ENCODE measurements at places on chromosomes 3 and 15. TPM values are rescaled to one million over a fixed set of nuclear protein-coding genes. Genes with fewer than 3 reads are reported as not detected.

ZPLD1 gene
- not detected for total RNA-seq

LINS1 gene
- 37.3 TPM for total RNA-seq

DNA sequence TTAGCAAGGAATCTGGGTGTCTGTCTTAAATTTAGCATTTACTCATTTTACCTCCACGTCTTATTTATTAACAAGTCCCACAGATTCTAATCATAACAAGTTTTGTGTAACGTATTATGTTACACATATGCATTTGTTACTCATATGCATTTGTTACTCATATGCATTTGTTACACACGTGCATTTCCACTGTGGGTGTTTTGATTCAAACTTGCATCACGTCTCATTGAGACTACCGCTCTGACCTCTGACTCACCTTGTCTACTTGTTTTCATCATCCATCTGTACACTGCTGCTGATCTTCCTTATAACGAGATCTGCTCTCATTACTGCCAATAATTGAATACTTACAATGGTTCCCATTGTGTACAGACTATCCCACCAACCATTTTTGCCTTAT is 1141.4 kb downstream of the TBL1XR1 start:
- no peaks in the 10 kb centered on the region for H3K27me3 ChIP-seq
- no peaks in the 10 kb centered on the region for H3K36me3 ChIP-seq
- H3K4me1 ChIP-seq = no peaks in the 10 kb centered on the region
- no peak overlapping the region for H3K4me3 ChIP-seq

GRCh38 chr15:39177561-39177960 is 403.3 kb upstream of the THBS1 start:
- no peaks in the 10 kb centered on the region for H3K36me3 ChIP-seq
- no peak overlapping the region for H3K4me3 ChIP-seq
- H3K4me1 ChIP-seq = peaks cover 12% of the 10 kb centered on the region
- DNase-seq = no peak
- no peak overlapping the region for H3K27ac ChIP-seq

DNA sequence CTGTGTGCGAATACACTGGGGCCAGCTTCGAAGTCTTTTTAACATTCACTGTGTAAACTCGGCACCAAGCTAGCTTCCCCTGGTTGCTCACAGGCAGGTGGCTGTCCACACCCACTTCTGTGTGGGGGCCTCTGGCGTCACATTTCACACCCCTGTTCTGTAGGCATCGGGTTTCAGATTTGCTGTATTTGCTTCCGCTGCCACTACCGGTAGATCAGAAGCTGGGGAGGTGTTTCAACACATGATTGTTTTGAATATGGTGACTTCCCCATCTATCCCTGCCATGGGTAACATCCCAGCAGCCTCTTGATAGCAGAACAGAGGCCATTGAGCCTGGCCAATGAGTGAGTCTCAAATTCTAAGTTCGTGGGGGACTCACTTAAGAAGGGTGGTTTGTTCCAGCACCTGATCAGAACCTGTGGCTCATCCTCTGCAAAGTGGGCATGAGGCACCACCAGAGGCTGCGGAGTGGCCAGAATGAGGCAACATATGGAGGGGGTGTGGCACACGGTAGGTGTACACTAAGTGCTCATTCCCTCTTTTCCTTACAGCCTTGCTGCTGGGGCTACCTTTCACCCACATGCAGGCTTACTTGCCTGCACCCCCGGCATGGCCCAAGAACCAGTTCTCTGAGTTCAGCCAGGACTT is 61.5 kb downstream of the IQSEC1 start:
- H3K27me3 ChIP-seq = no peaks in the 10 kb centered on the region
- no peaks in the 10 kb centered on the region for H3K36me3 ChIP-seq
- peaks cover 40% of the 10 kb centered on the region for H3K4me1 ChIP-seq

GRCh38 chr3:1979961-1980615 is 118.6 kb upstream of the CNTN4 start:
- no peaks in the 10 kb centered on the region for H3K27me3 ChIP-seq
- no peaks in the 10 kb centered on the region for H3K36me3 ChIP-seq
- DNase-seq = no peak
- H3K4me3 ChIP-seq = no peak overlapping the region
- H3K4me1 ChIP-seq = no peaks in the 10 kb centered on the region
- H3K27ac ChIP-seq = no peak overlapping the region

DNA sequence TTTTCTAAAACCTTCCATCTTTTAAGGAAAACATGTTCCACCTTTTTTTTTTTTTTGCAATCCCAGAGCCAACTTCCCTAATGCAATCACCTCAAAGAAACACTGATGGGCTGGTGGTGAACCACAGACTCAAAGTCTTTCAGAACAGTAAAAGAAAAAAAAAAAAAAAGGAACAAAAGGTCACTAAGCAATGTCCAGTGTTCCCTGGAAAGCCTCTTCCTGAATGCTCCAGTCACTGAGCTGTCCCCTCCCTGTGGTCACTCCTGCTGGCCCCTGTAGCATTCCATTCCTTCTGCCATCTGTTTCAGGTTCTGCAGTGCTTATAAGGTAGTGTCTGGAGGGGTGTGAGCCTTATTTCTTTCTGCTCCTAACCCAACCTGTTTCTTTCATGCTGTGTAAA is 53.3 kb downstream of the AAGAB start:
- DNase-seq = no peak
- H3K27me3 ChIP-seq = no peaks in the 10 kb centered on the region

DNA sequence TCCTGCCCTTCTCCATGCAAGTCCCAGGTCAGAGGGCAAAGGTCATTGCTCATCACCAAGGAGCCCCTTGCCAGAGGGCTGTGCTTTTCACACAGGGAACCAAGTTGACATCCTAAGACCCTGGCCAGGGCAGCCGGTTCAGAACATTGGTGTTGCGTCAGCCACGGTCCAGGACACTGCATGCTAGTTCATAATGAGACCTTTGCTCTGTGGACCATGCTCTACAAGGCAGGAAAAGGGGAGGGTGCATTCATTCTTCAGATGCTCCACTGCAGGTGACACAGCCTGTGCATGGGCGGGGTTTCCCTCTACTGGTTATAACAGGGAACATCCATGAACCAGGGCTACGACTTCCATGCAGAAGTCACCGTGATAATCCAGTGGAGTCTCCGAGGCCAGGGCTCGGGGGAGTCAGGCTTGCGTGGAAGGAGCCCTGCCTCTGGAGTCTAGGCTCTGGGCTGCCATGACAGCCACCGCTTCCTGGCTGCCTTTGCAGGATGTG is 81.6 kb downstream of the OCA2 start:
- no peak overlapping the region for H3K27ac ChIP-seq
- H3K4me3 ChIP-seq = no peak overlapping the region
- no peak for DNase-seq
- no peaks in the 10 kb centered on the region for H3K36me3 ChIP-seq

Data from transverse colon (tissue), 4 donors.